A549 treated with DMSO at 1 μM for 4 hours (cell line): ENCODE measurements at places on chromosomes 12 and 14. TPM values are rescaled to one million over a fixed set of nuclear protein-coding genes. Genes with fewer than 3 reads are reported as not detected.

The LALBA gene
- total RNA-seq, result not detected in 5 replicates

The ZNF268 gene
- 11.4 to 18.0 TPM (median 11.9 TPM) in 5 replicates for total RNA-seq

The NR2C1 gene
- total RNA-seq, result 25.3 to 28.8 TPM (median 26.6 TPM) in 5 replicates

The IL26 gene
- total RNA-seq, result not detected in 5 replicates

The CLBA1 gene
- total RNA-seq, result 15.9 to 17.7 TPM (median 16.7 TPM) in 5 replicates

The ARHGDIB gene
- 0.89 to 1.5 TPM (median 1.0 TPM) in 5 replicates for total RNA-seq

The OAS2 gene
- 0.16 to 0.37 TPM (median 0.27 TPM) in 4 of 5 replicates, not detected in the other for total RNA-seq

The RTRAF gene
- total RNA-seq, result 245 to 269 TPM (median 253 TPM) in 5 replicates
